SW480 (cell line): ENCODE measurements at places on chromosomes 13 and 19.

- DNase-seq = peak; percentile 87
Measured at GRCh38 chr19:44356383-44357111, at the start of gene ZNF112. Gene ZNF112 (minus strand): TSS chr19:44356680. CDS start chr19:44340539, 16,141 bp downstream.

DNA sequence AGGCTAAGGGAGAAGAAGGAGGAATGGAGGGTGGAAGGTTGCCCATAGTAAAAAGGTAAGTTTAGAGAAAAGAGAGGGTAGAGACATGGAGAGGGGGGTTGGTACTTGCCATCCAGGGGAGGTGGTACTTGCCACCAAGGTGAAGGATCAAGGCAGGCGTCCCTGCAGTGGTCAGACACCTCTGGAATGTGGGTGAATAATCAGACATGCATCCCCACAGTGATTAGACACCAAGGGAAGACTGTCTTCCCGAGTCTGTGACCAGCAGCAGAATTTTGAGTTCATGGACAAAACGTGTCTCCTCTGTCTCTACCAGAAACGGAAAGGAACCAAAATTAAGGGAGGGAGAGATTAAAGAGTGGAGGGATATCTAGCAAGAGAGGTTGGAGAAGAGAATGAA is 27.1 kb upstream of the IGFL1 start:
- DNase-seq = no peak

GRCh38 chr19:54707962-54708361 is 16.3 kb upstream of the KIR3DL3 start:
- no peak for DNase-seq

DNA sequence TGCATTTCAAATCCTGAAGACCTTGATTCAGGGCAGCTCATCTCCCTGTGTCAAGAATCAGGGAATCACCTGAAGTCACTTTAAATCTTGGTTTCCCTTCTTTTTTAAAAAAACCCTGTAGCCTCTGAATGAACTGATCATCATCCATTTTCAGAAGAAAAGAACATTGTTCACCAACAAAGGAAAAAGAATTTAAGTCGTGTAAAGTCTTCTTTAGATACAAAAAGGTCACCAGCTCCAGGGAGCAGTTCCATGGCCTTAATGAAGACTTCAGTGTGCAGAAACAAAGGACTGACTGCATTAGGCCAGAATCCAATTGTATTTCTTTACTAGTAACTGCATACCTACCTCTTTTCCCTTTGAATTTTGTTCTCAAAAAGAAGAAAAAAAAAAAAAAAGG is 245.0 kb downstream of the ABCC4 start:
- DNase-seq = no peak

DNA sequence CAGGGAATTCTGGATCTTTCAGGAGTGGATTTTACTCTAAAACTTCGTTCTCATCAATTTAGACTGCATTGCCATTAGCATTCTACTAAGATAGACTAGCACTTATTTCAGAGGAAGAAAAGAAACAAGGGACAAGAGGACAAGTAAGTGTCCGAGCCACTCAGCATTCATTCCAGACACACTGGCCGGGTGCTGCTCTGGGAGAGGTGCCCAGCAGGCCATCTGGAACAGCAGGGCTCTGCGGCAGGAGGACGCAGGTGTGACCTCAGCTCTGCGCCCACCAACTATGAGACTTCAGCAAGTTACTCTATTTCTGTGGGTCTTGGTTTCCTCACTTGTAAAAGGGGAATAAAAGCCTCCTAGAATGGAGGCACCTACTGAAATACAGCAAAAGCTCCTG is 4.2 kb downstream of the EPS15L1 start:
- DNase-seq = no peak

- peak; percentile 58 for DNase-seq
Measured at GRCh38 chr13:31538067-31539042, 201.0 kb upstream of the RXFP2 start.

DNA sequence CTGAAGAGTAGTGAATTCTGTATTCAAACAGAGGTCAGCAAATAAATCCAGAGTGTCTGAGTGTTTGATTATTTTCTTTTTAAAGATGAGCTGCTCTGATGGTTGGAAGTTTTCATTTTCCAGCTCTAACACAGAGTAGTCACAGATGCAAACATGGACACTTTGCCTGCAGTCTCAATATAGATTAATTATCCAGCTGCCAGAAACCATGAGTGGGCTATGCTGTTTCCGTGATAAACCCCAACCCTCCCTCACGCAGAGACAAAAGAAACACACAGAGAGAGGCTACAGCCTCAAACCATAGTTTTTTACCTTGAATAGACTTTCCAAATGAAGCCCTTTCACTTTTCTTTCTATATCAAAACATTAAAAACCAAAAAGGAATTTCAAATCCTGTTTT is 884.7 kb downstream of the DIAPH3 start:
- DNase-seq = no peak

DNA sequence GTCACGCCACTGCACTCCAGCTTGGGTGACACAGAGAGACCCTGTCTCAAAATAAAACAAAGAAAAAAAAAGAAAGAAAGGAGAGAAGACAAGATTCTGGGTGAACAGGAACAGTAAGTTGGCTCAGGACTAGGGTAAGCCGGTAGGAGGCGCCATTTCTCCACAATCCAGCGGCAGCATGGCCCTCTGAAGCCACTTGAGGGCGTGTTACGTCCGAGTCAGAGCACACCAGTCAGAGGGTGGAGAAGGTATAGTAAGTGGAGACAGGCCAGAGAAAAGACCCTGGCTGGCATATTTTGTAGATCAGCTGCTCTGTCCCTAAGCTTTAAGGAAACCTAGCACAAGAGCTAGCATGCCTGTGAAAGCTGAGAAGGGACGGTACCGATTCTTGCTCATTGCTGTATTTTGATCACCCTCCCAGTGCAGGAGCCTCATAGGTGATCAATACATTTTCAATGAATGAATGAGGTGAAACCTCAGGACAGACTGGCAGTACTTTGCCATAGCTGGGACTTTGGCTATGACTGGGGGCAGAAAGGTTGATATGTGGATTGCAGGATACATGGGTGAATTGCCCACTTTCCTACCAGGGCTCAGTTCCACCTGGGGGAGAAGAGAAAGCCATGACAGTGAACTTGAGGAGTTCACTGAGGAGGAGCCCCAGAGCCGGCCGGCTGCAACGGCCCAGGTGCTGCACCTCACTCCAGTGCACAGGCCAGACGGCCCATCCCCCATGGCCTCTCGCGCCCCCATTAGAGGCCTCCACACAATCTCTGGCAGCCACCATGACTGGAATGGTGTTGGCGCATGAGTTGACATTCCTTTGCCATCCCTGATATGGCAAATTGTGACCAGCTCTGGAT is 23.5 kb downstream of the POU2F2 start:
- peak; percentile 88 for DNase-seq

DNA sequence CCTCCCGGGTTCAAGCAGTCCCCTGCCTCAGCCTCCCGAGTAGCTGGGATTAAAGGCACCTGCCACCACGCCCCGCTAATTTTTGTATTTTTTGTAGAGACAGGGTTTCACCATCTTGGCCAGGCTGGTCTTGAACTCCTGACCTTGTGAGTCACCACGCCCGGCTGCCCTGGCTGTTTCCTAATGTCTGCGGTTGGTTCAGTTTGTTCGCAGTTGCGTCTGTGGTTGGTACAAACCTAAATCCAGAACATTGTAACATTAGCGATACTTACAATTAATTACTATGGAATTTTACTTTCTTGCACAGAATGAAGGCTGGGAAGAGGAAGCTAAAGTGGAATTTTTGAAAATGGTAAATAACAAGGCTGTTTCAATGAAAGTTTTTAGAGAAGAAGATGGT is 38.1 kb downstream of the RNF17 start:
- DNase-seq = peak; percentile 8

GRCh38 chr19:3575949-3576673 is 3.4 kb downstream of the HMG20B start:
- no peak for DNase-seq

GRCh38 chr13:47705185-47705584 is 295.9 kb downstream of the SUCLA2 start:
- DNase-seq = no peak

DNA sequence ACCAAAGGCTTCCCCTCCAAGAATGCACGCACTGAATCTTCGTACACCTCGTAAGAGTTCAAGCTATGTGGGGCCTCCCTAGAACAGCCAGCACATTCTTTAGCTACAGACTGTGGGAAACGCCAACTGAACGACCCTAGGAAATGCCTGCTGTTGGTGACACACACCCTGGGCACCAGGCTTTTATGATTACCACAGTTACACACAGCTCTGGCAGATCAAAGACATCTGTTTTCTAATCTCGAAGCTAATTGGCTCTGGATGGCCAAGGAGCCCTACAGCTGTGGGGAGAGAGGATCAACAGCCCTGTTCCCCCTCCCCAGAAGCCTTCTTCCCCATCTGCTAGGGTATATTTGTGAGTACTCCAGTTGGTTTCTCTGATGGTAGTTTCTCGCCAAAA is 123.0 kb downstream of the COL4A1 start:
- DNase-seq = peak; percentile 22

GRCh38 chr13:89217813-89218212 is 1546.6 kb downstream of the SLITRK5 start:
- no peak for DNase-seq

DNA sequence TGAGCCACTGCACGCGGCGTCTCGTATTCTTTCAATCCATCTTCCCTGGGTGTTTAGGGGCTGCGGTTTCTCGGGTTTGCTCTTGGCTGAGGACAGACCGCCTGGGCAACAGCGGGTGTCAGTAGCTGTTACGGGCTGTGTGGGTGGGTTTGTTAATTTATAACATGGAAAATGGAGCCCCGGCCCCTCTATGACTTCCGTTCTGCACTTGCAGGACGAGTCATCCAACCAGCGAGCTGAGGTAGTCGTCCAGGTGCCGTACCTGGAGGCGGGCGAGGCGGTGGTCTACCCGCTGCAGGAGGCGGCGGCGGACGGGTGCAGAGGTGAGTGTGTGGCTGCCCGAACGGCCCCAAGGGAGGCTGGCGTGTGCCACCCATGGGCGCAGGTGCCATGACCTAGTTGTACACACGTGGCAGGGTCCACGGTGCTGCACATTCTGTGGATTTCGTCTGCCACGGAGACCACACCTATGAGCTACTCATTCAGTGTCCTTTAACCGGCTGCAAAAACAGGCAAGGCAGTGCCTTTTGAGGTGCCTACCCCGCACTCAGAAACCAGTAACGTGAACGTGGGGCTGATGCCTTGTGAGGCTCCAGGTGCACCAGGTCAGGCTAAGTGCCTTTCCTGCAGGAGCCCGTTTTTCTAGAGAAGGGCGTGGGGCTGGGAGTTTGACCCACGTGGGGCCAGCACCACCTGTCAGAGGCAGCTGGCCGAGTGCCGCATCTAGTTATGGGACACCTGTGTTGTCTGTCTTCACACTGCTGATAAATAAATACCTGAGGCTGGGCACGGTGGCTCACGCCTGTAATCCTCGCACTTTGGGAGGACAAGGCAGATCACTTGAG is 10.9 kb downstream of the POLR2E start:
- no peak for DNase-seq

DNA sequence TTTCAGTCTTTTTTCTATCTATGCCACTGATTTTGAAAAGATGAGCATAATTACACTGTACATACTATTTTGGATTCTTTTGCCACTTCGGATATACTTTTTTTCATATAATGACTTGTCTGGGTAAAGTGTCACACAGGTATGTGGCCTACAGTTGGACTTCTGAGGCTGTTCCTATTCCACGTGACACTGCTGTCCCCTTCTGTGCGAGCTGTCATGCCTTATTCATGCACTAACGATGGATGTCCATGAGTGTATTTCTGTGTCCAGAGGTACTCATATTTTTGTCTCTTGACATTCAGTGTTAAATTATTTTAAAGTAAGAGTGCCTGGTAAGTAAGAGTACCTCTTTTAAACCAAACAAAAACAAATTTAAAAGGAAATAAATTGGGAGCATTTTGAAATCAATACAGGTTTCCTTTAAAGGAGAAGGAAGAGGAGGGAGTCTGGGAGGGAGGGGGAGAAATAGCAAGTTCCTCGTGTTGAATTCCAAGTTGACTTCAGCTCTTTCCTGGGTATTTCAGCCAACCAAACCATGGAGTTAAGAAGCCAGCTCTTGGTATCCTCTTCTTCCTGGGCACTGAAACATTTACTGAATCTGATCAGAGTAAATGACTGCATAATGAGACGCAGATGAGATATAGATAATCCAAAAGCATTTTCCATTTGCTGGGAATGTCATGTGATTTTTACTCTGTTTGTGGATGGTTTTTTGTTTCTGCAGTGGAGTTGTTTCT is 61.3 kb downstream of the TNFRSF19 start:
- DNase-seq = no peak

- peak; percentile 37 for DNase-seq
Measured at GRCh38 chr13:41603917-41604316, 146.6 kb downstream of the RGCC start.

DNA sequence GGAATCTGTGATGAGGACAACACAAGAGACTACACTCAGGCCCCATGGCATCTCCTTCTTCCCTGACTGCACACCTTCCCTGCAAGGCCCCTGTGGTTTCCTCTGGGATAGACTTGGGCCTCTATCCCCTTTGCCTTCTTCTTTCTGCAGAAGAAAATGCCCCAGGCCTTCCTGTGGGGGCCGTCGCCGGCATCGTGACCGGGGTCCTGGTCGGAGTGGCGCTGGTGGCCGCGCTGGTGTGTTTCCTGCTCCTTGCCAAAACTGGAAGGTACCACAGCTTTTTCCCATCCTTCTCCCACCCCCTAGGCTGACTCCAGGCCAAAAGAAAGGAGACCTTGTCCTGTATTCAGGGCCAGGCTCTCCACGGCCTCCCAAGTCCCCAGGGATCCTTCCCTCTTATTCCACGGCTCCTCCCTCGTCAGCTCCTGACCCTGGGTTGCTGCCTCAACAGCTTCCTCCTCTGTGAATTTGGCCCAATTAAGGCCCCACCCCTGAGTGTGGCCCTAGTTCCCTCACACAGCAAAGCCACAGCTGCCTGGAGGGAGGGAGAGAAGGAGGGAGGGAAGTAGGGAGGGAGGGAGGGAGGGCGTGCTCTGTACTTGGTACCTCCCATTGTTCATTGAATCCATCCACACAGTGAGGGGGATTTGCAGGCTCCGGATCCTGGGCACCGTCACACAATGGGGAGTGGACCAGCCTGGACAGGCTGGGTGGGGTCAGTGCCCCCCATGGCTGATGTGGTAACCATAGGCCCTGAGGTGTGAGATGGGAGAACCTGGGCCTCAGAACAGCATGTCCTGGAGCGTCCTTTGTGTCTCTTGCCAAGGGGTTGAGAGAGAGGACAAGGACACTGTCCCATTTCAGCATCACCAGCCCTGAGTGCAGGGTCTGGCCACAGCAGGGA is 12.5 kb downstream of the CEACAM3 start:
- DNase-seq = no peak

DNA sequence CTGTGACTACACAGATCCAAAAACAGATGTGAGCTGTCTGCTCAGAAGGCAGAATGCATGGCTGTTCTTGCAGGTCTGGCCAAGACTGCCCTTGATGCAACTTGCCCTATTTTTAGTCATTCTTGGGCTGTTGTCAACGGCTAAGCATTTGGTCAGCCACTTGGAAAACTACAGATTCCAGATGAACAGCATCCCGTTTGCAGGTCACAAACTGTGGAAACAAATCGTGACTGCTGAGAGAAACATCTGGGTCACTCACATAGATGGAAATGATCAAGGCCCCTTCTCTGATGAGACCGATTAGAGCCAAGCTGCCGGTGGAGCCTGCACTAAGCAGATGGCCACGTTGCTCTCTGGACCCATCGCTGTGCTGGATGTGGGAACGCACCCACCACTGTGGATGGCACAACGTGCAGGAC is 15.4 kb upstream of the METTL21C start:
- no peak for DNase-seq
